CD4-positive, alpha-beta T cell (primary cell): ENCODE measurements at places on chromosomes 3 and 15.

DNA sequence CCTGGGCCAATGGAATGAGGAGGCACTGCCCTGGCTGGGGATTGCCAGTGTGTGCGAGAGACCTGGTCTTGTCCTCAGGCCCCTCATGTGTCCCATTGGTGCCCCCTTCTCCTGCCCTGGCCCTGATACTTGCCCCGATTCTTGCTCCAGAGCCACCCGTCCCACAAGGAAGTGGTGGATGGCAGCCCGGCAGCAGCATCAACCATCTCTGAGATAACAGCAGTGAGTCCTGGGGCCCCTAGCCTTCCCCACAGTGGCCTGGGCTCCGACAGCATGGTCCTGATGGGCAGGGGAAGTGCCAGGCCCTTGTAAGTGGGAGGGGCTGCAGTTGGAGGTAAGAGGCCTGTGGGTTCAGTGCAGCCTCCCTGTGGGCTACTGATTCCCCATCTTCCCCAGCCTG is 15.4 kb downstream of the VILL start:
- no peak for DNase-seq

GRCh38 chr15:54033356-54033860 is 55.2 kb downstream of the UNC13C start:
- no peak for DNase-seq

GRCh38 chr3:109944836-109945235 is 607.5 kb upstream of the DPPA4 start:
- DNase-seq = no peak

DNA sequence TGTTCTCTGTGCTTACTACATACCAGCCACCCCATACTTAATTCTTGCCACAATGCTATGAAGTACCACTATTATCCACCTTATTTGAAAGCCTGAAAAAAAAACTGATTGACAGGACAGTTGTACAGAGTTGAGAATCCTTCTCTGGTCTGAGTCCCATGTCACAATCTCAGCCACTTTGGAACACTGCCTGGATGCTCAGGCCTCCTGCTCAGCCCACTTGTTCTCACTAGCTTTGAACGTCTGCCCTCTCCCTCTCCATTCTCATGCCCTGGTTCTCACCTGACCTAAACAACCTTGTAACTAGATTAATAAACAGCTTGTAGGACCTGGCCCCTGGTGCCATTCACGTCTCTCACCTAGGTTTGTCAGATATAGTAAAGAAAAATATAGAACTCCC is 53.9 kb downstream of the TRIM69 start:
- DNase-seq = no peak

DNA sequence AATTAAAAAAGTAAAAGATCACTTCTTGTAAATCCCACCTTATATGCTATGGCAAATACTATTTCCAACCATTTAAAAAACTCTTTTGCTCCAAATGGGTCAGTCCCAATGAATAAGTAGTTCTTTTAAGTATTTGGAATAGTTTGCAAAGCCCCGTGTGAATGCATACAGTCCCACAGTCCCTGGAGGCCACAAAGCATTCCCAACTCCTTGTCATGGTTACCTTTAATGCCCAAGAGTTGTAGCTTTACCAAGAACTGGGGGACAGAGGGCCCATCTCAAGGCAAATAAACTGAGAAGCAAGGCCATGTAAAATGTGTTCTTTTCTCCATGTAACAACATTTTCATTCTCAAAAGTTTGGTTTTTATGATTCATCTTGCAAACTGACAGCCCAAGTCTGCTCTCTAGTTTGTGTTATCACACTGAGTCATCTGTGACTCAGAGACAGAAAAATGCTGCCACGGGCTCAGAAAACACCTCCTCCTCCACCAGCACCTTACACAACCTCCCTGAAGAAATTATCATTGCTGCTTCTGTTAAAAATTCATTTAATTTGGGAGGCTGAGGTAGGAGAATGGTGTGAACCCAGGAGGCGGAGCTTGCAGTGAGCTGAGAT is 336.2 kb downstream of the ERC2 start:
- no peak for DNase-seq

- no peak for DNase-seq
Measured at GRCh38 chr15:101431748-101432147, 57.8 kb downstream of the PCSK6 start.
